Right hindlimb (tissue), 1 donor: ENCODE measurements at places on chromosomes 2 and 18.
A peak's percentile ranks its signal among the peaks of the same experiment; 100 is the strongest.

DNA sequence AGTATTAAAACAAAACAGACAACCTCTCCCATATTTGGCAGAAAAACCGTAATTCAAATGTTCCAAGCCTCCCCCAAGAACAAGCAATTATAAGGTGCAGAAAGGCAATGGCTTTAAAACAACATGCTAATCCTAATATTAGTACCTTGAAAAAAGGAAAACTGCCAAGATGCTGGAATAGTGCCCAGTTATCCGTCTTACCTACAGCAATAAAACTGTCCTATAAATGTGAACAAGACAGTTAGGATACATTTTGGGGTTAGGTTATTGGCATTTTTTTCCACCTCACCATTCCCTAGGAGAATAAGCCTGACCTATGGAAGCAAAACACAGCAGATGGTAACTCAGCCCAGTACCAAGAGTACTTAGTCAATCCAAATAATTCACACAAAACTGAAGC is 83.2 kb downstream of the TCF4 start:
- DNase-seq, result no peak

DNA sequence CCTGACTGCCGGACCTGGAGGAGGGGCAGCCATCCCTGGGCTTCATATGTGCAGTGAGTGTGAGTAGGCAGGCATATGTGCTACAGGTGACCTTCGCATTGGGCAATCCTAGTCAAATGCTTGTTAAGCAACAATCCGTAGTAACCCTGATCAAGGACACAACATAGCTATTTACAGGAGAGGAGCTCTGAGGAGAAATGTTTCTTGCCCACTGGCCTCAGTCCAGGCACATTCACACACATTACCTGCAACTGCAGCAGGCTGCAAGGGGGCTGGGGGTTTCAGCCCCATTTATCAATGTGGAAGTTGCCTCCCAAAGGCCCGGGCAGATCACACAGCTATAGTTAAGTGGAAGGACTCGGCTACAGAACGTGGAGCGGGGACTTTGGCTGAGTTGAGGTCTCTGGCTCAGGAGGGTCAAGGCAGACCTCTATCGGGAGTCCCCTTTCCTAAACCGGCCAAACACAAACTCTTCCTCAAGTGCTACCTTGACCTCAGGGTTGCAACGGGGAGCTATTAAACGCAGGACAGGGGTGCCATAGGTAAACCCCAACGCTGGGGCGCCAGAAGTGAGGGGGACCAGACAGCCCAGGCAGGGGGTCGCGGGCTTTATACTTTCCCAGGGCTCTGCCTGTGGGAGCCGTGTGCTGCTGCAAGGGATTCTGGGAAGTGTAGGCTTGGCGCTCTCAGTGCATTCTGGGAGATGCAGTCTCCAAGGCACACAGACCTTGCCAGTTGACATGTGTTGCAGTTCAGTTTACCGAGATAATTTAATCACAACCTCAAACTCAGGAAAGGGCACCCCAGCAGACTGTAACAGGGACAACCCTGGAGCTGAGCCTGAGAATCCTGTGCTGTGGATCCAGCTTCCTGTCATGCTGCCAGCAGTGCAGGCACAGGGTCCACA is 9.4 kb downstream of the KHK start:
- DNase-seq, result peak; percentile 78

DNA sequence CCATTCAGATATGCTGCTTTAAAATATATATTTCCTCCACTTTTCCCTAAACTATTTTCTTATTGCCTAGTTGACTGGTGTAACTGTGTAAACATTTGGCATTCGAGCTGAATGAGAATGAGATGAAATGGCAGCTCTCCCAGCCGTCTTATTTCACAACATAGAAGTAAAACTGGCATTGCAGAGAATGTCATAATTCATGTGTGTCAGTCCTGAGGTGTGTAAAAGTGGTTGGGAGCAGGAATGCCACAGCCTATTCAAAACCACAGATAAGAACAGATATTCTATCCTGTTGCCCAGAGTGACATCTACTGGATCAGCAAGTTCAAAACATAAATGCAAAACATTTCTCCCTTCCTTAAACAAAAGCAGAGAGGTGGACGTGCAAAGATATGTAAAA is 565.5 kb upstream of the CHAC2 start:
- DNase-seq, result peak; percentile 19

DNA sequence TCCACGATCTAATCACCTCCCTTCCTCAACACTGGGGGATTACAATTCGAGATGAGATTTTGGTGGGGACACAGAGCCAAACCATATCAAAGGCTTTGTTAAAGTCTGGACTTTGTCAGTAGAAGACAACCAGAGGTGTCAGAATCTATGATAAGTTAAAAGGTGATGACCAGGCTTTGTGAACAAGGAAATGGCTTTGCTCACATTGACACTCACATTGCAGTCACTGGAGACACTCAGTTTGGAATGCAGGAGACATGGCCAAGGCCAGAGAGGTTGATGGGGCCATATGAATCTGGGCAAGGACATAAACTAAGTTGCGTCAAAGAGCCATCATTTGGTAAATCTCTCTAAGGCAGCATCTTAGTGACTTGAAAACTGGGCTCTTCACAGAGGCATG is 678.2 kb upstream of the FSHR start:
- DNase-seq, result no peak

DNA sequence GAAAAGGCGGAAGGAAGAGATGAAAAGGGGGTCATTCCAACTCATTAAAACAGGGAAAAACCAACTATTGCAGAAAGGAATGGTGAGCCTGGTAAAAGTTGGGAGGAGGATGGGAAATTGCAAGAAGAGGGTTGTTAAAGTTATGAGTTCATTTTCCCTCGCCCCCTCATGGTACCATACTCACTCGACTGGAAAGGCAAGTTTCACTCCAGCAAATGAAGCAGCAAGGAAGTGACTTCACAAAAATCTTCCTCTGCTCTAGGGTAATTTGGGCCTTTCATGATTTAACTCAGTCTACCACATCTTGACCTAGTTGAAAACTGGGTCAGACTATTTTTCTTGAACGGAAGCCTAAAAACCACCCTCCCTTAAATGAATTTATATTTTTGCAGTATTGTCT is 22.8 kb upstream of the DAW1 start:
- DNase-seq, result no peak

GRCh38 chr2:206989311-206989710 is 50.0 kb downstream of the CPO start:
- no peak for DNase-seq

DNA sequence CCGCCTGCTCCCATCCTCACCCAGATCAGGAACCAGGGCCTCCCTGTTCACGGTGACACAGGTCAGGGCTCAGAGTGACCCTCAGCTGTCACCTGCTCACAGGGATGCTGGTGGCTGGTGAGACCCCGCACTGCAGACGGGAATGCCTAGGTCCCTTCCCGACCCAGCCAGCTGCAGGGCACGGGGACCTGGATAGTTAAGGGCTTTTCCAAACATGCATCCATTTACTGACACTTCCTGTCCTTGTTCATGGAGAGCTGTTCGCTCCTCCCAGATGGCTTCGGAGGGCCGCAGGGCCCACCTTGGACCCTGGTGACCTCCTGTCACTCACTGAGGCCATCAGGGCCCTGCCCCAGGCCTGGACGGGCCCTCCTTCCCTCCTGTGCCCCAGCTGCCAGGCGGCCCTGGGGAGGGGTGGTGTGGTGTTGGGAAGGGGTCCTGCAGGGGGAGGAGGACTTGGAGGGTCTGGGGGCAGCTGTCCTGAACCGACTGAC is 31.7 kb downstream of the GPC1 start:
- peak; percentile 14 for DNase-seq

- no peak for DNase-seq
Observed at GRCh38 chr18:3649633-3650426, 199.9 kb downstream of the TGIF1 start.

DNA sequence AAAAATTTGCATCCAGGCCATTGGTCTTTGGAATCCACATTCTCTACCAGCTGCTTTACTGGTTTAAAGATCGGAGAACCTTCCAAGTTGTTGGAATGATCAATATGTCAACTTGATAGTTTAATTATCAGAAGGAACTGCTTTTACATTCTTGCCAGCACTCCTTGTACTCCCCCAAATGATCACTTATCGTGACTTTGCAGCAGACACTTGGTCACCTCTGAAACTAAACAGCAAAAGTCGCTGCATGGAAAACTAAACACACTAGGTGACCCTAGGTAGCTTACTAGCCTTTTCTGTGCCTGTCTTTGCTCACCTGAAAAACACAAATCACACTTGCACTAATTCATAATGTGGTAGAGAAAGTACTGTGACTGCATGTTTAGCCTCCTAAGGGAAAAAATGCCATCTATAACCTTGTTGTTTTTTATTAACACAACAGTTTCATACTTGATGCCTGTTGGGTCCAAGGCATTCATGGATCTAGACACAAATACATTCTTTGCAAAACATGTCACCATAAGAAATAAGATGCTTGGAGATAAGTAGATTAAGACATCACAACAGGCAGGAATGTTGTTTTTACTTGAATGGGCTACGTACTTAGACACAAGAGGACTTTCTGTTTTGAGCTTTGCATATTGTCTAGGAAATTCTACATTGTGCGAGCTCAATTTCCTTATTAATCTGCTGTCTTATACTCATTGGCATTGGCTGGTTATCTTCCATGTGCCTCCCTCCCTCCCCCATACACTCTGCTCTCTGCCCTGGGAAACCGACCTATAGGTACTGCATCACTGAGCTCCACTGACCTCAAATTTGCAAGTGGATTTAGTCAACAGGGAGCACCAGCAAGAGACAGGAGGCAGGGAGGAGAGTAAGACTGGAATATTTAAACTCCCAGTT is 219.1 kb upstream of the STK17B start:
- no peak for DNase-seq

GRCh38 chr2:196252408-196253115 is 81.2 kb upstream of the STK17B start:
- no peak for DNase-seq

GRCh38 chr2:28219758-28220368 is 172.8 kb upstream of the FOSL2 start:
- no peak for DNase-seq

GRCh38 chr2:25201794-25202193 is 33.4 kb upstream of the POMC start:
- DNase-seq, result no peak

GRCh38 chr2:230492107-230492506 is 76.1 kb downstream of the SP100 start:
- no peak for DNase-seq

DNA sequence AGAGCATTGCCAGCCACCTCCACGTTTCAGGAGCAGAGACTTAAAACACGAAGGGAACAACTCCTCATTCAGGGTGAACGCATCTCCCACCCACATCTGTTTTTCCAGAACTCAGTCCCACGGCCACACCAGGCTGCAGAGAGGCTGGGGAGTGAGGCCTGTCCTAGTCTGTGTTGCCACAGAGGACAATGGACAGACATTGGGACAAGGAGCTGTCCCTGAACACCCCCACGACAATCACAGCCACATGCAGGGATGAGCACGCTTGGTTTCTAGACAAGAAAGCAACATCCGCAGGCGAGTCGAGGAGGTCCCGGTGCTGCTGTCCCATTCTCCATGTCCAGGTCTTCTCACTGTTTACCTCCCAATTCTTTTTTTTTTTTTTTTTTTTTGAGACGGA is 167.4 kb downstream of the EIPR1 start:
- no peak for DNase-seq

- DNase-seq, result no peak
Observed at GRCh38 chr2:1993711-1994682, 249.7 kb upstream of the PXDN start.

- peak; percentile 55 for DNase-seq
Observed at GRCh38 chr2:173231042-173231441, 123.6 kb upstream of the CDCA7 start.

DNA sequence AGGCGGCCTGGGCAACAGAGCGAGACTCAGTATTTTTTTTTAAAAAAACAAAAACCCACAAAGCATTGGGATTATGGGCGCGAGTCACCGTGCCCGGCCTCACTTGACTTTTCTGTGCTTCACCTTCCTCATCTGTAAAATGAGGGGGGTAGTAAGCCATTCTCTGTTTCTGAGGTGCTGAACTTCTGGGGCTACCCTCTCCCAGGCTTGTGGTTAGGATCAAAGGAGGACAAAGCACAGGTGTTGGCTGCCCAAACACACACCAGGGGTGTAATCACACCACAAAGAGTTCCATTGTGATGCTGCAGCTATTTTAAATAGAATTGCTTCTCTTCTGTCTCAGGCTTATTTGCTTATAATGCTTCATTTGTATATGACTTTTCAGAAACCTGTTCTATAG is 35.8 kb upstream of the INHBB start:
- DNase-seq, result no peak

- DNase-seq, result no peak
Observed at GRCh38 chr2:9627310-9627709, 3.5 kb downstream of the YWHAQ start.

GRCh38 chr2:231545105-231545902 is 15.1 kb upstream of the NMUR1 start:
- peak; percentile 48 for DNase-seq

DNA sequence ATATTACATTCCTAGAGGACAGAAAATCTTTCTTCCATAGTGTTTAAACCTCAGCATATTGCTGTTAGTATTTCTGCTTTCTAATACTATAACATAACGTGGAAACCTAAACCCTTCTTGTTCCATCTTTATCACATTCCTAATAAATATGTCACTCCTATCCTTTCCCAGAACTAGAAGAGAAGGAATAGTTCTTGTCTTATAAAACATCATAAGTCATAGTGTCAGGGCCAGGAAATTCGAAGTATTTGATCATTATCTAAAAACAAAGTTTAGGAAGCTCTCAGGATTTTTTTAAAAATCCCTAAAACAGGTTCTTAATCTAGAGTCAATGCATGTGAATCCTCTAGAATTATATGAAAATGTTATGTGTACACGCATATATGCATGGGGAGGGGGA is 2.0 kb downstream of the NHEJ1 start:
- DNase-seq, result no peak

DNA sequence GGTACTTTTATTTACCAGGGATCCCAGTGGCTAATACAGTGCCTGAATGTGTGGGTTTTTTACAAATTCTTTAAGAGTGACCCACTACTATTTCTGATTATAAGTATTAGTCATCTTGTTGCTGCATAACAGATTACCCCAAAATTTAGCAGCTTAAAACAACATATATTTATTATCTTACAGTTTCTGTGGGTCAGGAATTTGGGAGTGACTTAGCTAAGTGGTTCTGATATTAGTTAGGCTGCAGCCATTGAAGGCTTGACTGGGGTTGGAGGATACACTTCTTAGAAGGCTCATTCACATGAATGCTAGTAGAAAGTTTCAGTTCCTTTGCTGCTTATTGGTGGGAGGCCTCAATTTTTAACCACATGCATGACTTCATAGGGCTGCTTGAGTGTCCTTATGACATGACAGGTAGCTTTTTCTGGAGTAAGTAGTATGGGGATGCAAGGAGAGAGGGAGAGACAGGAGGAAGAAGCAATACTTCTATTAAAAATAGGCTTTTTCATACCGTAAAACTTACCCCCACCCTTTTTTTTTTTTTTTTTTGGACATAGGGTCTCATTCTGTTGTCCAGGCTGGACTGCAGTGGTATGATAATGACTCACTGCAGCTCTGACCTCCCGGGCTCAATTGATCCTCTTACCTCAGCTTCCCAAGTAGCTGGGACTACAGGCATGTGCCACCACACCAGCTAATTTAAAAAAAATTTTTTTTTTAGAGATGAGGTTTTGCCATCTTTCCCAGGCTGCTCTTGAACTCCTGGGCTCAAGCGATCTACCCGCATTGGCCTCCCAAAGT is 13.3 kb upstream of the POLE4 start:
- DNase-seq, result no peak

GRCh38 chr2:64226611-64227010 is 82.4 kb upstream of the PELI1 start:
- DNase-seq, result no peak

GRCh38 chr2:232290668-232291067 is 87.9 kb upstream of the ALPP start:
- DNase-seq, result peak; percentile 63
